ENCODE measurements at places on chromosomes 2 and 18.

- DNase-seq, result peak; percentile 31
- H3K4me1 ChIP-seq, result peaks cover 15% of the 10 kb centered on the region
- H3K4me3 ChIP-seq, result no peak overlapping the region
- H3K36me3 ChIP-seq, result no peaks in the 10 kb centered on the region
- no peaks in the 10 kb centered on the region for H3K27me3 ChIP-seq
Measured at GRCh38 chr2:69767034-69767433, 25.1 kb downstream of the ANXA4 start.

DNA sequence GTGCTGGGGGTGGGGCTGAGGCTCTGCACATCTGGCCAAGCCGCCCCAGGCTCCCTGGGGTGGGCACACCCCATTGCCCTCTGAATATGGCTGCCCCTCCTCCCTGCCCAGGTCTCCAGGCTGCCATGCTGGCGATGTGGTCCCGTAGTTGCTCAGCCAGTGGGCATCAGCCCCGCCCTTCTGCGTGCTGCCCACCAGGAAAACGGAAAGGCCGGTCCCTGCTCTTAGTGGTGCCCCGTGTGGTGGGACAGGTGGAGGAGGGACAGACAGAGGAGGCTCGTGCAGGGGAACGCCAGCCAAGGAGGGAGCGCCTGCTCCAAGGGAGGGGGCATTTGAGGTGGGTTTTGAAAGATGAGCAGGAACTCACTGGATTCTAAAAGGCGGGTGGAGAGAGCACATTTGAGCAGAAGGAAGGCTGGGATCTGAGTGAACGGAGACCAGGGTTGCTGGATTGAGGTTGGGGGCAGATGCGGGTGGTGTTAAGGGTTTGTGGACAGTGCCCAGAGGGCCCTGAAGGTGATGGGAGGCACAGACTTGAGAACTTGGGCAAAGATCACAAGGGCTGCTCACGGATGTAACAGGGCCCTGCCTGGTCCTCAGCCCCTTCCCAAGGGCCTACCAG lies 6.7 kb upstream of the B3GNT7 start:
- peaks cover 25% of the 10 kb centered on the region for H3K4me1 ChIP-seq
- no peak overlapping the region for H3K4me3 ChIP-seq
- no peak for DNase-seq
- H3K27me3 ChIP-seq, result no peaks in the 10 kb centered on the region
- no peaks in the 10 kb centered on the region for H3K36me3 ChIP-seq

DNA sequence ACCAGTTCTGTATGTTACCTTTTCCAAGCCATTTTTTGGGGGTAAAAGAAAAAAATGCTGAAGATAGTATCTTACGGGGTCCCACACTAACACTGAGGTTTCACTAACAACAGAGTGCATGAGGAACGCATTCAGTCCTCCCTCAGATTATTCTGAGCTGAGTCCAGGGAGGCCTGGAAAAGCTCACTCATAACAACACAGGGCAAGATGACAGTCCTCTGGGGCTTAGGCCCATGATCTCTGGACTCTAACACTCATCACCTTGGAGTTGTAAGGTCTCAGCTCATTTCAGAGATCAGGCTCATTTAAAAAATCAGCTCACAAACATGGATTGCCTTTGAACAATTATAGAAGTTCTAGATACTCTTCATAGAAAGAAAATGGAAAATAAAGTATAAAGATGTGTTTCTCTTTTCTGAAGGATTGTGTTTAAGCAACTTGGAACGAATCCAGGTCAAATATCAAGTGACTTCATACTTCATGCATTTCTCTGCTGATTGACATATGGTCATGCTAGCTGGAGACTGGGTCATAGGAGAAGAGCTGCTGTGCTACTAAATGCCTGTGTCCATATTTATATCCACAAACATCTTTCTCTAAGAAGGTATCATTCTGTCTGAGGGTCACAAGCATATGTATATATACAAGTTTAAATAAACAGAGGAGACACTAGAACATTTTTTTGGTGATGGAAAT lies 265.8 kb downstream of the ALK start:
- no peak overlapping the region for H3K27ac ChIP-seq
- no peaks in the 10 kb centered on the region for H3K36me3 ChIP-seq
- H3K4me1 ChIP-seq, result no peaks in the 10 kb centered on the region
- no peak overlapping the region for H3K4me3 ChIP-seq

- H3K27ac ChIP-seq, result no peak overlapping the region
- H3K36me3 ChIP-seq, result no peaks in the 10 kb centered on the region
- no peak overlapping the region for H3K4me3 ChIP-seq
- no peaks in the 10 kb centered on the region for H3K4me1 ChIP-seq
- H3K27me3 ChIP-seq, result peaks cover 2% of the 10 kb centered on the region
- no peak for DNase-seq
Measured at GRCh38 chr2:239887604-239888003, 137.5 kb downstream of the NDUFA10 start.

DNA sequence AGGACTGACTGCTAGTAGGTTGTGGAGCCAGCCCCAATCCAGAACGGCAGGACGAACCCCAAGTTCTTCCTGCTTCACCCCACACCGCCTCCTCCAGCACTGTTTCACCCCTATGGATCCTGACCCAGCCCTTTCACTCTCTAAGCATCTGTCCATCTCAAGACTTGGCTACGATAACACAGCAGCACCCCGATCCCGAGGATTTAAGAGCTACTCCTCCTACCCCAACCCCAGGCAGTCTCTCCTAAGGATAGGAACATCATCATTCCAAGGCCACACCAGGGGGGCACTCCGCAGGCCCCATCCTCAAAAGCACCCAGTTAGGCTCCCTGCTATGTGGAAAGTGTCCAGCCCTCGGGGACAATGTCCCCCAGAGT lies 645 bp downstream of the KCTD18 start:
- H3K36me3 ChIP-seq, result no peaks in the 10 kb centered on the region
- DNase-seq, result no peak
- H3K4me1 ChIP-seq, result peaks cover 6% of the 10 kb centered on the region

GRCh38 chr2:47038656-47039488 lies 116.2 kb downstream of the STPG4 start:
- no peak for DNase-seq
- no peak overlapping the region for H3K27ac ChIP-seq
- H3K27me3 ChIP-seq, result no peaks in the 10 kb centered on the region
- H3K36me3 ChIP-seq, result peaks cover 7% of the 10 kb centered on the region
- H3K4me1 ChIP-seq, result peaks cover 47% of the 10 kb centered on the region
- no peak overlapping the region for H3K4me3 ChIP-seq

DNA sequence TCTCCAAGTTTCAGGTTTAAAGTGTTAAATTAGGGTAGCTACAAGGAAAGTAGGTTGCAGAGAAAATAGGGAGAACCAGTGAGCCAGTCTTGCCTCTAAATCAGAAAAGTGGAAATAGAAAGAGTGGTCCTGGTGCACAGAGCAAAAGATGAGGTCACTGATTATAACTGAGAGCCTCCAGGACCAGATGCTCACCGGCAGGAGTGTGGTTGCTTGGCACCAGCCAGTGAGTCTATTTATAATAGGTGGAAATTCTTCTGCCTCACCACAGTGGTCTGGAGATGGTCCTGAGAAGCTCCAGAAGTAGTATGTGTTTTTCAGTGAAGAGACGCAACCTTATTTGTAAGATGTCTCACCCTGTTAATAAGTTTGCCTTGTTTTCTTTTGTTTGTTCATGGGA lies 373.9 kb upstream of the KCNJ3 start:
- H3K4me3 ChIP-seq, result no peak overlapping the region
- H3K27ac ChIP-seq, result no peak overlapping the region
- H3K36me3 ChIP-seq, result no peaks in the 10 kb centered on the region
- no peaks in the 10 kb centered on the region for H3K4me1 ChIP-seq

GRCh38 chr2:236613612-236614011 lies 44.0 kb downstream of the ACKR3 start:
- H3K4me3 ChIP-seq, result no peak overlapping the region
- no peak for DNase-seq
- no peaks in the 10 kb centered on the region for H3K36me3 ChIP-seq

DNA sequence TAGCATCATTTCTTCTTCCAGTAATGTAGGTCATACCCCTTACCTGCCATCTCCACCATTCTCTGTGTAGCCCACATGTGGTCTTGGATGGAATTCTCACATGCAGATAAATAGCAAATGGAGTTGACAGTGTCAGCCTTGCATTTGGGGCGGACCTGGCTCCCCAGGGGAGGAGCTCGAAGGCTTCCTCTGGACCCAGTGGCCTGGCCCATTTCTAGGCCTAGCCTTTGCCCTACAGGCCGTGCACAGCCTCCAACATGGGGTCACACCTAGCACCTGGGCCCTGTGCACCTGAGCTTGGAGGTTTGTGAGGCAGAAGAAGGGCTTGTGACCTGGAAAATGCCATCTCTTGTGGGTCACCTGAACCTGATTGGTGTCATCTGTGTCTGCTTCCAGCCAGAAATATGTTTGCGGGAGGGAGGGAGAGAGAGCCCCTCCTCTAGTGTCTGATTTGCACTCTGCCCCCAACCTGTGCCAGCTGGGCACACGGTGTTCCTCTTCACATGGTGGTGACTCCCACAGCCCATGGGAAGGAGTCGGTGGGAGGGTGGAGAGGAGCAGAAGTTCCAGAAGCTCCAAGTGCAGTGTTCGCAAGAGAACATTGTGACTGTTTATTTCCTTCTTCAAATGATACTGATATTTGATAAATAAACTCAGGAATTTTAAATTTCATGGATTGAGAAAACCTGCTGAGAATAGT lies 33.0 kb downstream of the ITGB1BP1 start:
- no peak overlapping the region for H3K27ac ChIP-seq
- peaks cover 16% of the 10 kb centered on the region for H3K4me1 ChIP-seq
- H3K4me3 ChIP-seq, result no peak overlapping the region
- H3K27me3 ChIP-seq, result no peaks in the 10 kb centered on the region
- H3K36me3 ChIP-seq, result peaks cover 26% of the 10 kb centered on the region

DNA sequence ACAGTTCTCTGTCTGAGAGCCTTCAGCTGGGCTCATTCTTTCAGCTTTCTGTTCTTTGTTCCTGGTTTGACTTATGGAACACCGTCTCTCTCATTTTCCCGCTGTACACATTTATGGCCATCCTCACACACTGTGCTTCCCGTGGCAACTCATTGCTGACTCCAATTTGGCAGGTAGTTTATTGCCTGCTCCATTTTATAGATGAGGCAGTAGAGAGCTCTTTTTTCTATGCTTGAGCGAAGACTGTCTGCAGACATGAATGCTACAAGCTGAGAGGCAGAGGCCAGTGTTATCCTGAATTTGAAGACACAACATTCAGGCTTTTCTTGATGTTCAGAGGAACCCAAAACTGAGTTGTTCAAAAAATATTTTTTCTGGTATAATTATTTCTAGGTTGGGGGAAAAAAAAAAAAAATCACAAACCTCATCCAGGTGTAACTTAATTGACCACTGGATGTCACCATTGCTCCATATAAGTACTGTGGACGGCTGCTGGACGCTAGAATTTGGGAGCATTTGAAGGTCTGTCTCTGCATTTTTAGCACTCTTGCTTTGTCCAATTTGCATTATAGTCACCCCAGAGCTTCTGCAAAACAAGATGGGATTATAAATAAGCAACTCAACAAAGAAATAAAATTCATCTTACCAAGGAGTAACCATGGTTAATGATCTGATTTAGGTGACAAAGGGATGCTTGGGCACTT lies 83.5 kb downstream of the HRH4 start:
- peaks cover 2% of the 10 kb centered on the region for H3K27me3 ChIP-seq
- DNase-seq, result no peak
- no peaks in the 10 kb centered on the region for H3K4me1 ChIP-seq
- no peak overlapping the region for H3K4me3 ChIP-seq
- no peaks in the 10 kb centered on the region for H3K36me3 ChIP-seq

- DNase-seq, result no peak
- no peak overlapping the region for H3K4me3 ChIP-seq
- no peaks in the 10 kb centered on the region for H3K4me1 ChIP-seq
- H3K27ac ChIP-seq, result no peak overlapping the region
- H3K36me3 ChIP-seq, result no peaks in the 10 kb centered on the region
Measured at GRCh38 chr2:3778851-3779495, 75.6 kb downstream of the DCDC2C start.

DNA sequence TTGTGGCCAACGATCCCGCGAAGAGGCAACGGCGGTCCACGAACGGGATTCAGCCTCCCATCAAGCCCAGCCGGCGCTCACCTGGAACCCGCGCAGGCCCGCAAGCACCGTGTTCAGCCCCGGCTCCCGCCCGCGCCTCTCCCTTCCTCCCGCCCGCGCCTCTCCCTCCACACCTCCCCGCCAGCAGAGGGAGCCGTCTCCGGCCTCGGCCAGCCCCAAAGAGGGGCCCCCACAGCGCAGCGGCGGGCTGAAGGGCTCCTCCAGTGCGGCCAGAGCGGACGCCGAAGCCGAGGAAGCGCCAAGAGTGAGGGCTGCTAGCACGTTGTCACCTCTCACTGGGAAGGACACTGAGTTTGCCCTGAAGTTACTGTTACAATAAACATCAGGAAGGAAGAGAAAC lies 55.3 kb upstream of the LAPTM4A start:
- H3K27ac ChIP-seq, result no peak overlapping the region
- no peaks in the 10 kb centered on the region for H3K27me3 ChIP-seq
- peaks cover 4% of the 10 kb centered on the region for H3K4me1 ChIP-seq
- no peak overlapping the region for H3K4me3 ChIP-seq
- H3K36me3 ChIP-seq, result no peaks in the 10 kb centered on the region
- no peak for DNase-seq

Data from astrocyte (in vitro differentiated cells and primary cell).